Neural crest cell (in vitro differentiated cells): ENCODE measurements at places on chromosomes 4 and X. TPM values are rescaled to one million over a fixed set of nuclear protein-coding genes. Genes with fewer than 3 reads are reported as not detected.

- H3K4me3 ChIP-seq = no peak overlapping the region
- no peaks in the 10 kb centered on the region for H3K4me1 ChIP-seq
- H3K27ac ChIP-seq = no peak overlapping the region
These were observed 541.5 kb downstream of the PCDH7 start for GRCh38 chr4:31261632-31262031.

DNA sequence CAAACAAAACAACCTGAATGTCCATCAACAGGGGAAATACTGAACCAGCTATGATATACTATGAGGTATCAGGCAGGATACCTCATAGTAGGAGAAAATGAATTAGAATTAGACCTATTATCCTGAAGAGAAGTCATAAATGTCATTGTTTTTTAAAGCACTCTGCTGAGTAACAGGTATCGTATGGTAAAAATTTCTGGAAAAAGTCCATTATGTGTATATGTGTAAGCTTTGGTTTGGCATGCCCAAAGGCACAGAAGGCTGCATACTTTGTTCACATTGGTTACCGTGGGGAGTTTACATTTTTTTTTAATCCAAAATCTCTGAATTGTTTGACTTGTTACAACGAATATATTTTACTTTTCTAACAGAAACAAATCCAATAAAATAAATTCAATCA, 70.5 kb downstream of the RPS3A start:
- no peaks in the 10 kb centered on the region for H3K27me3 ChIP-seq
- no peak overlapping the region for H3K27ac ChIP-seq
- no peak overlapping the region for H3K4me3 ChIP-seq
- peaks cover 18% of the 10 kb centered on the region for H3K4me1 ChIP-seq
- peaks cover 23% of the 10 kb centered on the region for H3K36me3 ChIP-seq
- DNase-seq = no peak

The USP26 gene
- total RNA-seq = not detected in 2 replicates

The LAMTOR3 gene
- total RNA-seq = 38.9 and 41.8 TPM in 2 replicates

DNA sequence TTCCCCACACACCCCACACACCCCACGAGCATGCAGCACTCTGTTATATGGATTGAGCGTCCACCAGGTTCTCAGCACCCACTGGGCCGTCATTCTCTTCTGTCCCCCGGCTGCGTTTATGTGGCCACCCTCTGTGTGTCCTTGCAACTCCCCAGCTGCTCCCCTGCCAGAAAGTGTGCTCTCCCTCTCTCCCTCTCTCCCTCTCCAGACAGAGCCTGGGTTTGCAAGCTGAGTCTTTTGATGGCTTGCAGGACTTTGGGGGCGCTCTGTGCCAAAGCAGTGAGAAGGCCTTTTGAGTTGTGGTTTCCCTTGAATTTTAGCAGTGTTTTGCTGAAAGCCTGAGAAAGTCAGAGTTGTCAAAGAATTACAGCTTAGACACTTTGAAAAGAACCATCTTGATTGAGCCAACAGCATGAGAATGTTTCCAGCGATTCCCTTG, 173.5 kb downstream of the DCLK2 start:
- peak overlapping the region; percentile 81 for H3K27ac ChIP-seq
- H3K4me1 ChIP-seq = peaks cover 25% of the 10 kb centered on the region
- peaks cover 44% of the 10 kb centered on the region for H3K36me3 ChIP-seq
- DNase-seq = no peak

- no peaks in the 10 kb centered on the region for H3K4me1 ChIP-seq
- H3K36me3 ChIP-seq = no peaks in the 10 kb centered on the region
- DNase-seq = no peak
- no peak overlapping the region for H3K4me3 ChIP-seq
These were observed 36.3 kb downstream of the RTL3 start for GRCh38 chrX:78622831-78623230.

GRCh38 chrX:114006664-114007063, 577.2 kb upstream of the HTR2C start:
- H3K36me3 ChIP-seq = no peaks in the 10 kb centered on the region
- H3K4me1 ChIP-seq = no peaks in the 10 kb centered on the region
- H3K4me3 ChIP-seq = no peak overlapping the region
- no peaks in the 10 kb centered on the region for H3K27me3 ChIP-seq

- H3K27ac ChIP-seq = no peak overlapping the region
- H3K4me1 ChIP-seq = no peaks in the 10 kb centered on the region
- H3K4me3 ChIP-seq = no peak overlapping the region
These were observed 339.7 kb upstream of the PCDH7 start for GRCh38 chr4:30380404-30380998.

- no peaks in the 10 kb centered on the region for H3K27me3 ChIP-seq
- H3K36me3 ChIP-seq = no peaks in the 10 kb centered on the region
- no peak overlapping the region for H3K4me3 ChIP-seq
- no peak for DNase-seq
These were observed 167.2 kb upstream of the WDR1 start for GRCh38 chr4:10283761-10284160.

- H3K27ac ChIP-seq = no peak overlapping the region
- H3K27me3 ChIP-seq = no peaks in the 10 kb centered on the region
- H3K4me1 ChIP-seq = peaks cover 11% of the 10 kb centered on the region
- no peak for DNase-seq
These were observed 4.2 kb upstream of the RGS12 start for GRCh38 chr4:3288571-3289094.

DNA sequence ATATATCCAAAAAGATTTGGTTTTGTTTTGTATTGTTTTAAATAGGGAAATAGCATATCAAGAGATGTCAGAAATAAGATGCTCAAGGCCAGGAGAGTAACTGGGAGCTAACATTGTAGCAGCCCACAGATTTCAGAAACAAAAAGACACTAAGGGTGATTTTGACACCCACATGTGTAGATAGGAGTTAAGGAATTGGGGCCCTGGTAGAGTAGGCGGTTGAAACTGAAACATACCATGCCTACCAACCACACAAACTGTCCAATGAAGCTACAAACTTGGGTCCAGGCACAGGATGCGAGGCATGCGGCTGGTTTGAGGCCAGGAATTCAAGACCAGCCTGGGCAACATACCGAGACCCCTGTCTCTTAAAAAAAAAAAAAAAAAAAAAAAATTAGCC, 6.3 kb upstream of the HSPA4L start:
- H3K27me3 ChIP-seq = peaks cover 4% of the 10 kb centered on the region
- H3K36me3 ChIP-seq = no peaks in the 10 kb centered on the region
- H3K27ac ChIP-seq = no peak overlapping the region
- DNase-seq = no peak
- no peaks in the 10 kb centered on the region for H3K4me1 ChIP-seq
- no peak overlapping the region for H3K4me3 ChIP-seq

DNA sequence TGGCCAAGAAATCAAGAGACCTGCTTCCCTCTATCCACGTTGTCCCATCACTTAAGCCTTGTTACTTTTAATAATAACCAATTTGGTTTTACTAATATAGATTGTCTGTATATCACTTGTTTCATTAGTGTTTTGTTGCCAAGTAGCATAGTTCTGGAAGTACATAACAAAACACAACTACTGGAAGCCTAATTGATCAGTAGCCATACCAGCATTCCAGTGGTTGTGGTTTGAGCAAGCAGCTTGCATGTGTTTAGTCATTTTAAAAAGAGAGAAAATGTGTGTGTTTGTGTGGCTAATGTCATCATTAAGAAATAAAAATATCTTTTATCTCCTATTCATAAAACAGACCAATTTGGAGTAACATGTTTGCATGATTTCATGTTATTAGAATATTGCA, 70.8 kb downstream of the PTPN13 start:
- no peak overlapping the region for H3K4me3 ChIP-seq
- no peaks in the 10 kb centered on the region for H3K36me3 ChIP-seq

DNA sequence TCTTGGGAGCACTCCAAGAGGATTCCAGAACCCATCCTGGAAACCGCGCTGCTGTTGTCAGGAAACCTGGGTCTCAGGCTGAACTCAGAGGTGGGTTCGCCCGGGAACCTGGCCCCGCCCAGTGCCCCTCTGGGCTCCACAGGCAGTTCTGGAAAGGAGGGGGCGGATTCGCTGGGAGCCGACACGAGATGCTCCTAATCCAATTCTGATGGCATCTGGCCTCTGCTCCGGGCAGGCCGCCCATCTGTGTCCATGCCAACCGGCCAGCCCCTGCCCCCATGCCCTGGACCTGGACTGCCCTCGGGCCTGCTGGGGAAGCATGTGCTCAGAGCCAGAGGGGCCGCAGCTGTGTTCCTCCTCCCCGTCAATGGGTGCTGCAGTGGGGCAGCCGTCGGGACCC, 21.0 kb downstream of the ATP2B3 start:
- no peak overlapping the region for H3K4me3 ChIP-seq
- no peaks in the 10 kb centered on the region for H3K4me1 ChIP-seq
- no peak for DNase-seq
- H3K27me3 ChIP-seq = no peaks in the 10 kb centered on the region
- no peaks in the 10 kb centered on the region for H3K36me3 ChIP-seq

The TET2 gene
- total RNA-seq = 23.3 and 25.3 TPM in 2 replicates

The F11 gene
- not detected in 2 replicates for total RNA-seq

The CACNA1F gene
- total RNA-seq = 0.05 TPM in 1 of 2 replicates, not detected in the other

DNA sequence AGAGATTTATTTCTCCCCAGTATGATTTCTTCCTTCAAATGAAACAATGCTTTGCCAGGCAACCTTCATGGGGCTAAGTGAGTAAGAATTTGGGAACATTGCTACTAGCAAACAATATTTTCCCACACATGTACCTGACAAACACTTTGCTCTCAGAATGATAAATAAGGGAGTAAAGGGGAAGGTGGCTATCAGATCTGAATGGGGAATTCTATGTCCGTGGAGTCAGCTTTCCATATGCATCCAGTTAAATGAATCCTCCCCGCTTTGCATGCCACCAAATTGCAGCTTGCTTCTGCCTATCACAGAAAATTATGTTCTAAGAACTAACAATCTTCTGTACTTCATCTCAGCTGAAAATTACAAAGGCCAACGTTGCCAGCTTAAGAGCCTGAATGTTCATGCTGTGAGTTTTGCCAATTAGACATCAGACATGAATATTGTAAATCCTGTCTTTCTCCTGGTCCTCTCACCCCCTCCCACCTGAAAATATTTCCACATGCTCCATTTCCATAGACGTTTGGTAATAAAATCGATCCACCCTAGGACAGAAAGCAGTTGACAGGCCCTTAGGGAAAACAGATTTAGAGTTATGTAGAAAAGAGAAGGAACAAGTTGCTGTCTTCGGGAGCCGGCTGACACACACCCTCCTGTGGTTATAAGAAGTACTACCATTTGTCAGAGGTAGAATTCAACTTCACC, 6.3 kb downstream of the MEPE start:
- H3K4me3 ChIP-seq = no peak overlapping the region
- H3K27ac ChIP-seq = no peak overlapping the region
- H3K4me1 ChIP-seq = peaks cover 31% of the 10 kb centered on the region
- H3K27me3 ChIP-seq = no peaks in the 10 kb centered on the region
- H3K36me3 ChIP-seq = no peaks in the 10 kb centered on the region
- DNase-seq = no peak

DNA sequence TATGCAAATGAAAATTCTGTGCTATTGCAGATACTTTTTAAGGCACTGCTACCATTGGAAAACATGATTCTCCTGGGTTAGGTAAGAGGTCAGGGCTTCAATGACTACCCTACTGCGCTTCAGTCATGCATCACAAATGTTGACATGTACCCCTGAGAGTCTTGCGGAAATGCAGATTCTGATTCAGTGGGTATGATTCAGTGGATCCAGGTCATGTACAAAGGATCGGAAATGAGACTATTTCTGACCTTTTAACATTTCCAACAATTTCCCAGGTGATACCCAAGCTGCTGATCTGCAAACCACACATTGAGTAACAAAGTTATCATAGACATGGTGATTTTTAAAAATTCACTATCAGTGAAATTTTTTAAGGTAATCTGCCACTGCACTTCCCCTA, 62.6 kb downstream of the DDX53 start:
- no peak overlapping the region for H3K4me3 ChIP-seq
- no peak overlapping the region for H3K27ac ChIP-seq
- no peaks in the 10 kb centered on the region for H3K4me1 ChIP-seq
- no peaks in the 10 kb centered on the region for H3K27me3 ChIP-seq

DNA sequence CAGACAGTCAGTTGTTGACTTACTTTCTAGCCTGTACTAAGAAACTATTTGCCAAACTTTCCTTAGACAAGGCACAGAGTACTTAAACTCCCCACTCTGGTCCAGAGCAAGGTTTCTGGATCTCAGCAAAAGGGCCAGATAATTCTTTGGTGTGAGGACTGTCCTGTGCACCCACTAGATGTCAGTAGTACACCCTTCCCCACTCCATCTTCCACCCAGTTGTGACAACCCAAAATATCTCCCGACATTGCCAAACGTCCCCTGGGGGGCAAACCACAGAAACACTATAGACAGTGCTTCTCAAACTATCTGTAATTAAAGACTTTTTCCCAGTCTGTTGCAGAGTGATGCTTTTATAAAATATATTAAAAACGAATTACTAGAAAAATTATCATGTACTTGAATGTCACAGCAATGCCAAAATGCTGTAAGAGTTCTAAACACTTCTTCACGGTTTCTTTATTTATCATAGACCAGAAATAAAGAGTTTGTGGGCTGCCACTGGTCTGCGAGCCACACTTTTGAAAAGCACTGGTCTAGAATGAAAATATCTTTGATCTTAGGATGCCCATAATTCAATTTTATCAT, 203.5 kb downstream of the PRDM5 start:
- H3K27me3 ChIP-seq = no peaks in the 10 kb centered on the region
- H3K36me3 ChIP-seq = peaks cover 3% of the 10 kb centered on the region
- peaks cover 46% of the 10 kb centered on the region for H3K4me1 ChIP-seq
- no peak overlapping the region for H3K27ac ChIP-seq

The HTN1 gene
- total RNA-seq = not detected in 2 replicates

DNA sequence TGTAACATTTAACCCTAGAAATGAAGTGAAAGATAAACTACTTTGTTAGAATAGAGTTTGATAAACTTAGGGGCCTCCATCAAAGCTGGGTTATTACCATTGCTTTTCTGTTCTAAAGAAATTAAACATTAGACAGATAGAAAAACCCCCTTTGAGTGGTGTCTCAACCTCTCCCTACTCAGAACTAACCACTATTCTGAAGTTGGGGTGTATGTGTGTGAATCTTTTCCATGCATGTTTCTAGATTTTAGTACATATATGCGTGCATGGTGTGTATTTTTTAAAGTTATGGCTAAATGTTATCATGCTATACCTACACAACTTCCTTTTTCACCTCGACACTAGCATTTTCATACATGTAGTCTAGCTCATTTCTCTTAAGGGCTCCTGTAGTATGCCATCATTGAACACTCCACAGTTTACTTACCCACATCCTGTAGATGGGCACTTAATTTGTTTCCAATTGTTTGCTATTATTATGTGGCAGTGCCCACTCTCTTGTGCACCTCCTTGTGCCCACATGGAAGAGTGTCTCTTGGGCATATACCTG, 25.7 kb downstream of the GEMIN8 start:
- no peak overlapping the region for H3K27ac ChIP-seq
- H3K36me3 ChIP-seq = peaks cover 9% of the 10 kb centered on the region
- no peaks in the 10 kb centered on the region for H3K27me3 ChIP-seq
- H3K4me3 ChIP-seq = no peak overlapping the region
- DNase-seq = no peak

The DGAT2L6 gene
- not detected in 2 replicates for total RNA-seq

- no peaks in the 10 kb centered on the region for H3K27me3 ChIP-seq
- no peak for DNase-seq
- H3K27ac ChIP-seq = no peak overlapping the region
- no peak overlapping the region for H3K4me3 ChIP-seq
These were observed 17.2 kb upstream of the SPCS3 start for GRCh38 chr4:176302283-176303275.
